ENCODE measurements at places on chromosomes 13 and 19. TPM values are rescaled to one million over a fixed set of nuclear protein-coding genes. Genes with fewer than 3 reads are reported as not detected.

Gene PTPRH
- total RNA-seq = 0.45 TPM

DNA sequence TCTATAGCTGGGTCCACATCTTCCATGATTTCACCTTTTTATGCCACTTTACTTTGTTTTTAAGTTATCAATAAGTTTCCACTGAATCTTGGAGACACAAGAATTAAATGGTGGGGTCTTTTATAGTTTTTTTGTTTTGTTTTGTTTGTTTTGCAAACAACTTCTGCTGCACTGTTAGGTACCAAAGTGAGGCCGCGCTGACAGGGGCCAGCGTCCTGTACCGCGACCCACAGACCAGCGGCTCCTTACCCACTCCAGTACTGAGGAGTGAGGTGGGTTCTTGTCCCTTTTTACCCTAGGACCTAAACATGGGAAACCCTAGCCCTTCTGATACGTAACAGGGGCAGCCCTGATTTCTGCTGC, 75.8 kb upstream of the MCF2L start:
- no peak overlapping the region for H3K4me3 ChIP-seq
- H3K36me3 ChIP-seq = no peaks in the 10 kb centered on the region
- peaks cover 13% of the 10 kb centered on the region for H3K27me3 ChIP-seq
- no peak overlapping the region for H3K27ac ChIP-seq
- H3K4me1 ChIP-seq = peaks cover 23% of the 10 kb centered on the region
- DNase-seq = no peak

Gene PAF1
- total RNA-seq = 54.3 TPM

DNA sequence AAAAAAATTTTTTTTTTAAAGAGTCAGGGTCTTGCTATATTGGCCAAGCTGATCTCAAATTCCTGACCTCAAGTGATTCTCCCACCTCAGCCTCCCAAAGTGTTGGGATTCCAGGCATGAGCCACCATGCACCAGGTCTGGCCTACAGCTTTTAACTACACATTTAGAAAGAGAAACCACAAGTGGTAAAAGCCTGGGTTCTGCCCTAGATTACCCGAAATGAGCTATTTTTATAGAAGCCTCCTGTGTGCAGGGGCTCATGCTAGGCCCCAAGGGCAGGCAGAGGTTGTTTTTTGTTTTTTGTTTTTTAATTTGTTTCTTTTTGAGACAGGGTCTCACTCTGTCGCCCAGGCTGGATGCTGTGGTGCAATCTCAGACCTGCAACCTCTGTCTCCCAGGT, 14.0 kb upstream of the MYADM start:
- no peak overlapping the region for H3K27ac ChIP-seq
- H3K4me1 ChIP-seq = peaks cover 11% of the 10 kb centered on the region
- no peak overlapping the region for H3K4me3 ChIP-seq
- no peak for DNase-seq

Gene NUP58
- total RNA-seq = 60.0 TPM

- H3K4me3 ChIP-seq = no peak overlapping the region
- no peaks in the 10 kb centered on the region for H3K36me3 ChIP-seq
- no peak for DNase-seq
Measured at GRCh38 chr13:75469047-75469446, 12.9 kb downstream of the TBC1D4 start.

- H3K4me3 ChIP-seq = no peak overlapping the region
- no peaks in the 10 kb centered on the region for H3K4me1 ChIP-seq
- DNase-seq = no peak
Measured at GRCh38 chr13:108700422-108701170, 71.2 kb downstream of the MYO16 start.

- no peaks in the 10 kb centered on the region for H3K27me3 ChIP-seq
- no peak overlapping the region for H3K27ac ChIP-seq
Measured at GRCh38 chr13:21638319-21639282, 32.3 kb upstream of the FGF9 start.

GRCh38 chr19:33684538-33685232, 62.9 kb downstream of the CHST8 start:
- H3K4me3 ChIP-seq = no peak overlapping the region
- H3K27me3 ChIP-seq = no peaks in the 10 kb centered on the region
- no peak for DNase-seq
- no peaks in the 10 kb centered on the region for H3K36me3 ChIP-seq
- H3K4me1 ChIP-seq = no peaks in the 10 kb centered on the region
- no peak overlapping the region for H3K27ac ChIP-seq

Measured in natural killer cell (primary cell).